ENCODE measurements at places on chromosomes 12 and 14. TPM values are rescaled to one million over a fixed set of nuclear protein-coding genes. Genes with fewer than 3 reads are reported as not detected.

The ANAPC7 gene
- 41.0 TPM for total RNA-seq

The HHIPL1 gene
- total RNA-seq: 0.21 TPM

The PCED1B gene
- 0.48 TPM for total RNA-seq

The CD163 gene
- not detected for total RNA-seq

The KLHL33 gene
- not detected for total RNA-seq

The KANSL2 gene
- total RNA-seq: 35.9 TPM

The ATG101 gene
- 76.1 TPM for total RNA-seq

The ATXN7L3B gene
- total RNA-seq: 16.1 TPM

The DDX55 gene
- 25.6 TPM for total RNA-seq

The CMA1 gene
- not detected for total RNA-seq

The RAB2B gene
- total RNA-seq: 15.3 TPM

The AICDA gene
- 0.48 TPM for total RNA-seq

The TSPAN9 gene
- total RNA-seq: 3.4 TPM

The SPIC gene
- not detected for total RNA-seq

The LRTM2 gene
- total RNA-seq: not detected

The SOX5 gene
- total RNA-seq: under 0.01 TPM

The EIF4B gene
- 1,814 TPM for total RNA-seq

The RPGRIP1 gene
- total RNA-seq: not detected

The KLRB1 gene
- total RNA-seq: not detected

The NFE2 gene
- under 0.01 TPM for total RNA-seq

The PMEL gene
- 2.6 TPM for total RNA-seq

The TAMALIN gene
- total RNA-seq: not detected

The ARG2 gene
- 52.0 TPM for total RNA-seq

The SAMD15 gene
- total RNA-seq: 0.72 TPM

The PMCH gene
- total RNA-seq: not detected

The PLEKHG7 gene
- total RNA-seq: not detected

The FERMT2 gene
- total RNA-seq: 39.3 TPM

The TMTC3 gene
- 34.5 TPM for total RNA-seq

The SLCO1B3 gene
- not detected for total RNA-seq

The SLC6A15 gene
- total RNA-seq: 31.8 TPM

The IL31 gene
- not detected for total RNA-seq

The PRICKLE1 gene
- total RNA-seq: 0.43 TPM

The CABP1 gene
- not detected for total RNA-seq

The KHNYN gene
- total RNA-seq: 155 TPM

The RASSF8 gene
- 15.6 TPM for total RNA-seq

The RNASE1 gene
- not detected for total RNA-seq

The CFAP54 gene
- 0.85 TPM for total RNA-seq

The SCN8A gene
- total RNA-seq: 0.64 TPM

The CAPZA3 gene
- 0.24 TPM for total RNA-seq

The BIN2 gene
- total RNA-seq: not detected
